LHCN-M2 (cell line): ENCODE measurements at places on chromosomes 4 and X. TPM values are rescaled to one million over a fixed set of nuclear protein-coding genes. Genes with fewer than 3 reads are reported as not detected.

TASL gene
- total RNA-seq, result not detected in 2 replicates

RTL3 gene
- 0.06 and 0.29 TPM in 2 replicates for total RNA-seq

GPR119 gene
- not detected in 2 replicates for total RNA-seq

PLXNB3 gene
- 5.0 and 9.7 TPM in 2 replicates for total RNA-seq

EDA2R gene
- total RNA-seq, result 27.2 and 27.8 TPM in 2 replicates

ANXA3 gene
- total RNA-seq, result not detected in 2 replicates

GPC3 gene
- not detected in 2 replicates for total RNA-seq

TMPRSS11F gene
- not detected in 2 replicates for total RNA-seq

GPC4 gene
- 0.11 TPM in 1 of 2 replicates, not detected in the other for total RNA-seq
